NCI-H345 (cell line): ENCODE measurements at places on chromosomes 6 and 20.

DNA sequence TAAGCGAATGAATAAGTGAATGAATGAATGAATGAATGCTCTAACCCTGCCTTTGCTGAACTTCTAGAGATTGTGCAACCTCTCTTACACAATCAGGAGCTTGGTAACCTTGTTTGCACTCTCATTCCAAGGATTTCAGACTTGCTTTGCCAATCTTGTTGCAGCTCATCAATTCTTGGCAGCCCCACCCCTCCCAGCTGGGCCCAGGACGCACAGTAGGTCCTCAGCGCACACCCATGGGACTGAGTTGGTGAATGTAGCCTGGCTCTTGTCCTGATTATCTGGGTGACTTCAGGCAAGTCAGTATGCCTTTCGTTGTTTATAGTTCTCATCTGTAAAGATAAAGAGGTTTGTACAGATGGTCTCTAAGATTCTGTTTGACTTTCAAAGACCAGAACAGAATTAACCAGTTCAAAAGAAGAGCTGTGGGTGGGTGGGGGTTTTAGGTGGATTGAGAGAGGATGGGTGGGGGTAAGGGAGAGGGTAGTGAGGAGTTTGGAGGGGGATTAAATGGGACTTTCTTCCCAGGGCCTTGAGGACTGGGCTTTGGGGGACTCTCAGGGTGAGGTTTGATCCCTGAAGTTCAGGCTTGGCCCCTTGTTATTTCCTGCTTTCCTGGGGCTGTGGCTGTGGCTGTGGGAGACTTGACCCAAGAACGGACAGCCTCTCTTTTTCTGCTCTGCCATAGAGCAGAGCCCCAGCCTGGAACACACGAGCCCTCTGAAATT, 33.2 kb downstream of the VEGFA start:
- DNase-seq: no peak

DNA sequence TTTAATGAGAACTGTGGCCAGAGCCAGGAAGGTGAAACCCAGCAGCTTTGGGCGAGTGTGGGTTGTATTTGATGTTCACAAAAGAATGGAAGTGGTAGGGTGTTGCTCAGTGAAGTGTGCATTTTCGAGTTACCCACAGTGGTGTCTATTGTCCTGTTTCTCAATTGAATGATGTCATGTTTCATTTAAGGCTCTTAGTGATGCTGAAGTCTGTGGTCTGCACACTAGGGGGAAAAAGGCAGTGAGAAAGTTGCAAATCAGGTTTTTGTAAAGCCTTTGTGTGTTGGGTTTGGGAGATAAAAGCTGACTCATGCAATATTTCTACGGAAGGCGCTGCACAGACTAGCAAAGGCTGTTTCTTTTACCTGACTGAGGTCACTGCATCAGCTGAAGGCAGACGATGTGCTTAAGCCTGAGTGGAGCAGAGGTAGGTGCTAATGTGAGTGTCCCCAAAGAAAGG, 121.1 kb downstream of the PLEKHG1 start:
- DNase-seq: peak; percentile 89

GRCh38 chr6:53593001-53593488, 48.1 kb upstream of the GCLC start:
- no peak for DNase-seq

GRCh38 chr6:7137335-7138045, 29.7 kb downstream of the RREB1 start:
- DNase-seq: peak; percentile 17

GRCh38 chr6:97714772-97715171, 431.8 kb upstream of the MMS22L start:
- no peak for DNase-seq

- no peak for DNase-seq
These were observed 104.5 kb downstream of the CD24 start for GRCh38 chr6:106870069-106870468.

- DNase-seq: no peak
These were observed 24.8 kb upstream of the MLIP start for GRCh38 chr6:54086439-54086838.

- DNase-seq: no peak
These were observed 293.0 kb downstream of the PHF3 start for GRCh38 chr6:63928613-63929012.

- no peak for DNase-seq
These were observed 158.4 kb upstream of the SIM1 start for GRCh38 chr6:100622907-100623692.

DNA sequence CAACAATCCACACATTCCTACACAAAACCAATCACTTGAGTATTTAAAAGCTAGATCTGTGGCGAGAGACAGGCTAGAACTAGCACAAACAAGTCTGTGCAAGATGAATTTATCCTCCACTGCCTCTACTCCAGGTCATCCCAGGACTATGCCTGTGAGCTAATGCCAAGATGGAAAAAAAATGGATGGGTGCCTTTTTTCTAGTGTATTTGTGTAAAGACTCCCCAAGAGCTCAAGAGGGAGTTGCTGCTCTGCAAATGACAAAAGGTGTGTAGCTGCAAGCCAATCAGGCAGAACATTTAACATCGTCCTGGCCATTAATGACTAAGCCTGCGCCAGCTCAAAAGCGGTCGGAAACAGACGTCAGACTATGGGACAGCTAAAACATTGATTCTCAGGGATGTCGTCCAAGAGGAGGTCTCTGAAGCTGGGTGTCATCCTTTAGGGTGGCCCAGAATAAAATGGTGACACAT, 21.9 kb downstream of the ATXN1 start:
- no peak for DNase-seq
